ENCODE measurements at places on chromosomes 11 and 22.

DNA sequence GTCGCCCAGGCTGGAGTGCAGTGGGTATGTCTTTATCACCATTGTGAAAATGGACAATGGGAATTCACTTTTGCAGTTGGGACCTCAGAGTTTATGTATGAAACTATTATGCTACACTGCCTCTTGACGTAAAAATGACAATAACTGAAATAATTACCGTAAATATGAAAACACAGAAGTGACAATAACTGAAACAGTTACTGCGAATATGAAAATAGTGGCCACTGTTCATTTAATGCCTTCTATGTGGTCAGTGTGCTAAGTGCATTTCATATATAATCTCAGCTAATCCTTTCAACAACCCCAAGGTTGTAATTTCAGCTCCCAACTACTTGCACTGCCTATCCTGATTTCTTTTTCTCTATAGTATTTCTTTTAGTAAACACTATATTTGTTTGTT lies 5.9 kb upstream of the RTCB start:
- DNase-seq: no peak

DNA sequence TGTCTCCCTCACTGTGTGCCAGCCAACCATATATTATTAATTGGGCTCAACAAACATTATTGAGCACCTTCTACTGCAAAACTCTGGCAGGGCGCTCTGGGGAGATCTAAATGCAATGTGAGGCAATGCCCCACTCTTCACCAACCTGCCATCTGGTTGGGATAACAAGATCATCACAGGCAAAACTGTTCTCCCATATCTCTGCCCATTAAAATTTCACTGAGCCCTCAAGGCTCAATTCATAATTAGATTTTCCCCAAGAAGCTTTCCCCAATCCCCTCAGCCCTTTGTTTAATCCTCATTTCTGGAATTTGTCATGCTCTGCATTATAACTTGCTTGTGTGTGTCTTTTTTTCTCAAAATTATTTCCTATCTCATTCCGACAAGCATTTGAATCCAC lies 106.6 kb downstream of the ARL14EP start:
- DNase-seq: no peak

GRCh38 chr11:17655682-17656081 lies 63.7 kb upstream of the MYOD1 start:
- no peak for DNase-seq

DNA sequence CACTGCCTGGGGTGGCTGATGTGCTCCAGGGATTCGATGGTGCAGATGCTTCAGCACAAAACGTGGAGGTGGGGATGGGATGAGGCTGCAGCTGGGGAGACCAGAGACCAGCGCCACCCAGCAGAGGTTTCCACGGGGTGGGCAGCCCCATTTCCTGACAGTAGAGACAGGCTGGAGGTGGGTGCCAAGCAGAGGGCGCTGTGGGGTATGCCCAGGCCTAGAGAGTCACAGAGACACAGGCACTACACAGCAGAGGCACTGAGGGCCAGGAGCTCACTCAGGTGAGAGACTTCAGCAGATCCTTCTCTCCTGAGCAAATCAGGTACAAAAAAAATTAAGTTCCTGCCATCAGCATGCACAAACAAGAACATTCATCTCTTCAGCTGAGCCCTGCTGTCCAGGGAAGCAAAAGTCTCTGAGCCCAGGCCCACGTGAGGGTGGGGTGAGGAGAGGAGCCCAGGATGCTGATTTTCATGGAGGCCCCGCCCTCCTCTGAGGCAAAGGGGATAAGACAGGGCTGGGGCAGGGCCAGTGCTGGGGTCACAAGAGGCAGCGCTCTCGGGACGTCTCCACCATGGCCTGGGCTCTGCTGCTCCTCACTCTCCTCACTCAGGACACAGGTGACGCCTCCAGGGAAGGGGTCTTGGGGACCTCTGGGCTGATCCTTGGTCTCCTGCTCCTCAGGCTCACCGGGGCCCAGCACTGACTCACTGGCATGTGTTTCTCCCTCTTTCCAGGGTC lies 53.1 kb downstream of the GGTLC2 start:
- no peak for DNase-seq

- DNase-seq: peak; percentile 40
Measured at GRCh38 chr11:67287355-67288197, 1.5 kb upstream of the ANKRD13D start.

DNA sequence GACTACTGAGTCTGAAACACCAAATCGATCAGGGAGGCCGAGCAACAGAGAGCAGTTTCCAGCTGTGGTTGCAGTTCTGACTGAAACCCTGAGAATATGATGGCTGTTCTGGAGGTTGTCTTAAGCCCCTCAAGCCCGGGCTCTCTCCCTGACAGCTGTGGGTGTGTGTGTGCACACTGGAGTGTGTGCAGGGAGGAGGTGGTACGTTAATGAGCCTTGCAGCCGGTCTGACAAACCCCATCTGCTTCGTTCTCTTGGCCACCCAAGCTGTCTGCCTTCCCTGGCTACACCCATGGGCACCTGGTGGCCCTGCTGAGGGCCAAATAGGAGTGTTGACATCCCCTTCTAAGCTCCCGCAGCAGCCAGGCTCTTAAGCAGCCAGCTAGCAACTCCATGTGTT lies 189.8 kb downstream of the KIRREL3 start:
- no peak for DNase-seq

GRCh38 chr11:57223601-57224000 lies 13.4 kb downstream of the APLNR start:
- DNase-seq: no peak

DNA sequence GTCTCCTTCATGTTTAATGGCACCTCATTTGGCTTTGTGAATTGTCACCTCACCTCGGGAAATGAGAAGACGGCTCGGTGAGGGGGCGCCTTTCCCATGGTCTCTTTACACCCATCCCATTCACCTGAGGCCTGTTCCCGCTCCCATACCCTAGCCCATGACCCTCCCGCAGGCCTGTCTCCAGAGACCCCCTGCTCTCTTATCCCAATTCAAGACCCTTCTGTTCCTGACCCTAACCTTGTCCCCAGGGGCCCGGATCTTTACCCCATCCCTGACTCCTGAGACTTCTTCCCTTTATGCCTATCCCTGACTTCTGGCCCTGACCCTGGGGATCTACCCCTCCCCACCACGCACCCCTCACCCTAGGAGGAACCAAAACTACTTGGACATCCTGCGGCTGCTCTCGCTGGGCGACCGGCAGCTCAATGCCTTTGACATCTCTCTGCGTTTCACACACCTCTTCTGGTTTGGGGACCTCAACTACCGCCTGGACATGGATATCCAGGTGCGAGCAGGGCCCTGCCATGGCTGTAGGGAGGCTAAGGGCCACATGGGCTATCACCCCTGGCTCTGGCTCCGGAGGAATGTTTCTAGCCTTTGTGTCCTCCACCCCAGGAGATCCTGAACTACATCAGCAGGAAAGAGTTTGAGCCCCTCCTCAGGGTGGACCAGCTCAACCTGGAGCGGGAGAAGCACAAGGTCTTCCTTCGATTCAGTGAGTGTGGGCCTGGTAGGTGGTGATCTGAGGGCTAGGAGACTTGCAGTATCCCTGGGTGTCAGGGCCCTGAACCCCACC lies 7.9 kb downstream of the INPPL1 start:
- no peak for DNase-seq

DNA sequence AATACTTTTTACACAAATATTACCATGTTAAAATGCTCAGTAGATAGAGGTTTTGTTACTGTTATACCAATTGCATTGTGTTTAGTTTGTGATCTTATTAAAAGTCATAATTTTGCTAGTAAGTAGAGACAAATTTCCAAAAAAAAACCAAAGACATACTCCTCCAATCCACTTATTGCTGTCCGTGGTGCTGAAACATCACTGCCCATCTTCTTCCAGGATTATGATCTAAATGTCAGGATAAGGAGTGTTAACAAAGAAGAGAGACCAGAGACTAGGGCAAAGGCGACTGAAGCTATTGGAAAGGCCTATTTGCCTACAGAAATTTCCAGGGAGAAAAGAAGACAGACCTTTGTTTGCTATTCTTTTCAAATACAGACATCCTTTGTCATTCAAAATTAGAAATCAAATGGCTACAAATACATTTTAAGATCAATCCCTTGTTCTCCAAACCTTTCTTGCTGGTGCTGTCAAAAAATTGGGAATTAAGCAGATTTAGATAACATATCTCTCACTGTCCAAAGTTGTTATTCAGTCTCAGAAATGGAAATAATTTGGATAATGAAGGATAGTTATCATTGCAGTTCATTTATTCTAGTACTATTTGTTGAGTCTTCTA lies 199.7 kb downstream of the C11orf91 start:
- DNase-seq: no peak

DNA sequence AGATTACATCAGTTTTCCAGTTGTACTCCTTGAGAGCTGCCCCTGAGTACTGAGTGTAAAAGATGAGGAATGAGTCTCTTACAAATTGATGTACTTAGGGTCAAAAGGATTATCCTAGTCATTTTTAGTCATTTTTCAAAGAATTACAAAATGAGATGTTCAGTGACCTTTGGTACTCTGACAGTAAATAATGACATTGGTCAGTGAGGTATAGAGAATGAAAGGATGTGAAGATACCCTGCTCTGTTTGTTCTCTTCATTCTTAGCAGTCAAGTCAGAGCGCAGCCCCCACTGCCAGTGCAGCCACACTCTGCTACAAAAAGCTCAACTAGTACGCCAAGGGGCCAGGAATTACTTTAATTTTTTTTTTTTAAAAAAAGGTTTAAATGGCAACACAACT lies 4.1 kb upstream of the ESAM start:
- DNase-seq: no peak

DNA sequence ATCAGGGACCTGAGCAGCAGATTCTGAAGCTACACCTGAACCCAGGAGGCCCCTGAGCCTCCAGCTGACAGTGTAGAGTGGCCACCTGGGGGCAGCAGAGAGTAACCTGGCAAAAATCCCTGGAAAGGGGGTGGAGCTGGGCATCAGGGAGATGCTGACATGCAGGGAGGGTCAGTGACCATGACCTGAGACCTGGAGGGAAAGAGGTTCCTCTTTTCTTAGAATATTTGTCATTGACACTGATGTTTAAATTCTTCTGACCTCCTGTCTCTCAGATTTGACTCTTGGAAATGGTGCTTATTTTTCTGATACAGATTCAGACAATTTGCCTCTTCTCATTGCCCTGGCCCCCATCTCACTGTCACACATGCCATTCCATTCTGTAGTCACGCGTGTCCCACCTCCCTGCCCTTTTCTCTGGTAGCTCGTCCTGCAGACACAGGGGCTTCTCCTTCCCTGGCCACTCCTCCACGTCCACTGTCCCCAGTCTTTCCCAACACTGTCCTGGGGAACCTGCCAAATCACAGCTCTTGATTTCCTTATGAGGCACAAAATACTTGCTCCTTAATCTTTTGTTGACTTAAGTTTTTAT lies 117.2 kb upstream of the IGLL5 start:
- DNase-seq: peak; percentile 7

- DNase-seq: peak; percentile 54
Measured at GRCh38 chr11:111541254-111542061, 938 bp downstream of the LAYN start.

- DNase-seq: no peak
Measured at GRCh38 chr11:106624377-106624776, 393.9 kb downstream of the GUCY1A2 start.

DNA sequence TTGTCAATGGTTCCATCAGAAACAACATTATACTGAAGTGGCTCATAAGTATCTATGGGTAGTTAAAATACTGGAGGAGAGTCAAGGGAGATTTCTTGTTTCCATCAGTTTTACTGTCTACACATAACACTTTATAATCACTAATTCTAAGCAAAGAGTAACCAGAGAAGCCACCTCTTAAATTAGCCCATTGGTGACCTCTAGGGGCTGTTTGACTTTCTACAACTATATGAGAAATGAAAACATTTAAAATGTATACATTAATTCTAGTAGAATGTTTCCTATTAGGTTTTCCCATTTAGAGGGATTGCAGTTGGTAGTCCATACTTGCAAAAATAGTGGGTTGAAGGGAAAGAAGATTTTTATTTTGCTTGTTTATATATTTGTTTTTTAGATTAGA lies 504.3 kb downstream of the FAM181B start:
- DNase-seq: peak; percentile 5

DNA sequence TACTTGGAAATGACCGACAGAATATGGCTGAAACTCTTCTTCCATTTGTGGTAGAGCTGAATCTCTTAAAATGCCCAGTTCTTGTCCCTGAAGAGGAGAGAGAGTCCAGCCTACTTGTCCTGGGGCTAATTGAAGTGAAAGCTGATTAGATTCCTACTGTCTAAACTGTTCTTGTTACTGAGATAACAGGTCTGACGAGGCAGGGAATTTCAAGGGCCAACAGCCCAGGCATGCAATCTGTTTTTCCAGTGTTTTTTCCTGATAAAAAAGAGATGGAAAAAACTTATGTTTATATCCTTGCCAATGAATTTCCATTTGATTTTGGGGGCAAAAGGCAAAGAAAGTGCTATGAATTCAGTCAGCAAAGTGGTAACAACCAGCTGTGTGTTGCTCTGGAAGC lies 195.5 kb downstream of the ETS1 start:
- no peak for DNase-seq

- peak; percentile 20 for DNase-seq
Measured at GRCh38 chr22:24937114-24937513, 9.4 kb downstream of the LHFPL7 start.

DNA sequence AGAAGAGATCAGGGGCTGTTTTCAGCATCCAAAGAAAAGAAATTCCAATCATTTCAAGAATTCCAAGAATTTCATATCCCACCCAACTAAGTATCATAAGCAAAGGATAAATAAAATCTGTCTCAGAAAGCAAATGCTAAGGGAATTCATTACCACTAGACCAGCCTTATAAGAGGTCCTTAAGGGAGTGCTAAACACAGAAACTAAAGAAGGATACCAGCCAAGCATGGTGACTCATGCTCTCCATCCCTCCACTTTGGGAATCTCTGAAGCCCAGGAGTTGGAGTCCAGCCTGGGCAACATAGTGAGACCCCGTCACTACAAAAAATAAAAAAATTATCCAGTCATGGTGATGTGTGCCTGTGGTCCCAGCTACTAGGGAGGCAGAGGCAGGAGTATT lies 17.8 kb downstream of the FADD start:
- DNase-seq: no peak

GRCh38 chr11:118928870-118929500 lies 3.3 kb upstream of the BCL9L start:
- DNase-seq: no peak

GRCh38 chr11:2101171-2101675 lies 38.0 kb downstream of the IGF2 start:
- no peak for DNase-seq
